ENCODE measurements at places on chromosomes 11 and 22. TPM values are rescaled to one million over a fixed set of nuclear protein-coding genes. Genes with fewer than 3 reads are reported as not detected.

The CARD18 gene
- not detected for polyA plus RNA-seq

The LINC01488 gene
- not detected for polyA plus RNA-seq

The GLYAT gene
- not detected for polyA plus RNA-seq

- no peak overlapping the region for H3K27ac ChIP-seq
- no peaks in the 10 kb centered on the region for H3K27me3 ChIP-seq
- H3K36me3 ChIP-seq = no peaks in the 10 kb centered on the region
- no peak for DNase-seq
- no peaks in the 10 kb centered on the region for H3K4me1 ChIP-seq
These were observed 25.6 kb upstream of the TENM4 start for GRCh38 chr11:79466411-79466810.

GRCh38 chr22:29225422-29226090 is 19.9 kb downstream of the EMID1 start:
- no peaks in the 10 kb centered on the region for H3K36me3 ChIP-seq
- no peaks in the 10 kb centered on the region for H3K4me1 ChIP-seq
- peak; percentile 83 for DNase-seq
- H3K4me3 ChIP-seq = no peak overlapping the region
- H3K27me3 ChIP-seq = no peaks in the 10 kb centered on the region

- no peaks in the 10 kb centered on the region for H3K36me3 ChIP-seq
- no peaks in the 10 kb centered on the region for H3K4me1 ChIP-seq
- no peak overlapping the region for H3K4me3 ChIP-seq
- no peak overlapping the region for H3K27ac ChIP-seq
- no peaks in the 10 kb centered on the region for H3K27me3 ChIP-seq
These were observed 164.4 kb upstream of the BDNF start for GRCh38 chr11:27864611-27865010.

GRCh38 chr11:70713988-70714665 is 315.8 kb downstream of the CTTN start:
- no peaks in the 10 kb centered on the region for H3K27me3 ChIP-seq
- H3K4me1 ChIP-seq = no peaks in the 10 kb centered on the region
- no peak overlapping the region for H3K27ac ChIP-seq
- H3K4me3 ChIP-seq = no peak overlapping the region
- no peaks in the 10 kb centered on the region for H3K36me3 ChIP-seq

GRCh38 chr11:17991783-17992433 is 20.9 kb downstream of the SERGEF start:
- H3K27ac ChIP-seq = no peak overlapping the region
- DNase-seq = no peak
- peaks cover 4% of the 10 kb centered on the region for H3K4me1 ChIP-seq
- no peak overlapping the region for H3K4me3 ChIP-seq
- H3K36me3 ChIP-seq = peaks cover 3% of the 10 kb centered on the region

- H3K27ac ChIP-seq = no peak overlapping the region
- no peak overlapping the region for H3K4me3 ChIP-seq
- H3K36me3 ChIP-seq = no peaks in the 10 kb centered on the region
- DNase-seq = no peak
- no peaks in the 10 kb centered on the region for H3K27me3 ChIP-seq
- no peaks in the 10 kb centered on the region for H3K4me1 ChIP-seq
These were observed 8.6 kb upstream of the PITPNB start for GRCh38 chr22:27927608-27928007.

DNA sequence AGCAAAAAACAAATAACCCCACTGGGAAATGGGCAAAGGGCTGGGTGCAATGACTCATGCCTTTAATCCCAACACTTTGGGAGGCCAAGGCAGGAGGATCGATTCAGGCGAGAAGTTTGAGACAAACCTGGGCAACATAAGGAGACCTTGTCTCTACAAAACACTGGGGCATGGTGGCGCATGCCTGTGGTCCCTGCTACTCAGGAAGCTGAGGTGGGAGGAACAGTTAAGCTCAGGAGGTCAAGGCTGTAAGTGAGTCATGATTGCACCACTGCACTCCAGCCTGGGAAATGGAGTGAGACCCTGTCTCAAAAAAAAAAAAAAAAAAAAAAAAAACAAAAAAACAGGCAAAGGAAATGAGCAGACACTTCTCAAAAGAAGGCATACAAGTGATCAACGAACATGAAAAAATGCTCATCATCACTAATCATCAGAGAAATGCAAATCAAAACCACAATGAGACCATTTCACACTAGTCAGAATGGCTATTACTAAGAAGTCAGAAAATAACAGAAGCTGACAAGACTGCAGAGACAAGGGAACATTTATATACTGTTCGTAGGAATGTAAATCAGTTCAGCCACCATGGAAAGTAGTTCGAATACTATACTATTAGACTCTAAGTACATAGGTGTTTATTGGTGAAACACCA is 48.2 kb upstream of the SMCO4 start:
- DNase-seq = no peak
- H3K36me3 ChIP-seq = no peaks in the 10 kb centered on the region
- no peak overlapping the region for H3K4me3 ChIP-seq
- H3K27me3 ChIP-seq = no peaks in the 10 kb centered on the region
- H3K4me1 ChIP-seq = no peaks in the 10 kb centered on the region

DNA sequence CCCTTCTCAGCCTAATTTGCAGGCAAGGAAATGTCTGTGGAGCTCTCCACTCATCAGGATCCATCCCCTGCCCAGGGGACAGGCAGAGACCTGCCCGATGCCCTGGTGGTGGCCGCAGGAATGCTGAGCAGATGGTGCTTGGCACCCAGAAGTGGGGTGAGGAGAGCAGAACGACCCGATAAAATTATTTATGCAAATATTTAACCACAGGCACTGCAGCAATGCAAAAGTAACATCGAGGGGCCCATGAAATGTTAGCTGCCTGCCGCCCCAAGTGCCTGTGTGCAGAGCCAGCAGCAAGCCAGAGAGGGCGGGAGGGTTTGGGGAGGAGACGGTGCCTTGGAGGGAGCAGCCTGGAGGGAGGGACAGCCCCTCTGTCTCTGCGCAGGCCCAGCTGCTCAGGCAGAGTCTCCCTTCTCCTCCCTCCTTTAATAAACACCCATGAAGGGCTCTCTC is 205.5 kb downstream of the CTTN start:
- H3K4me3 ChIP-seq = no peak overlapping the region
- H3K27ac ChIP-seq = no peak overlapping the region
- no peaks in the 10 kb centered on the region for H3K4me1 ChIP-seq
- no peaks in the 10 kb centered on the region for H3K36me3 ChIP-seq
- DNase-seq = no peak

GRCh38 chr11:69909561-69910518 is 90.6 kb upstream of the FGF3 start:
- H3K27me3 ChIP-seq = no peaks in the 10 kb centered on the region
- H3K36me3 ChIP-seq = no peaks in the 10 kb centered on the region
- H3K27ac ChIP-seq = no peak overlapping the region
- no peak overlapping the region for H3K4me3 ChIP-seq

GRCh38 chr11:35391922-35392688 is 27.3 kb downstream of the SLC1A2 start:
- H3K4me3 ChIP-seq = no peak overlapping the region
- H3K36me3 ChIP-seq = no peaks in the 10 kb centered on the region
- peak overlapping the region; percentile 37 for H3K27ac ChIP-seq
- peak; percentile 91 for DNase-seq
- no peaks in the 10 kb centered on the region for H3K27me3 ChIP-seq

Measured in aorta (tissue), 5 donors.